Cerebellar nuclear complex (tissue), 1 donor: ENCODE measurements at places on chromosomes 2 and 18.
A peak's percentile ranks its signal among the peaks of the same experiment; 100 is the strongest.

DNA sequence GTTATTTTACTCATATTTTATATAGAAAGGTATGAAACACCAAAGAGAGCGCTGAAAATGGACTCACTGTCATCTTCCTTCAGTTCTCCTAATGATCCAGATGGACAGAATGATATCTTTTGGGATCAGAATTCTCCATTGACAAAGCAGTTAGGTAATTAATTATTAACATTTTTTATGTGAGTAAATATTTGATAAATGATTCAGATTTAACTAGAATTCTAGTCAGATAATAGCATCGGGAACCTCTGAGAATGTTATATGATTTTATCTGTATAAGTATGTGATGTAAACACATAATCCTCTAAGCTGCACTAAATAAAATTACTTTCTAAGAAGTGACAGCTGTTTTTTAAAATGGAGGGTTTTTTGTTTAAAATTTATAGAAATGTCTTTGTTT is 2.0 kb downstream of the ETAA1 start:
- DNase-seq = no peak

GRCh38 chr2:237513693-237514092 is 26.6 kb downstream of the MLPH start:
- DNase-seq = no peak

DNA sequence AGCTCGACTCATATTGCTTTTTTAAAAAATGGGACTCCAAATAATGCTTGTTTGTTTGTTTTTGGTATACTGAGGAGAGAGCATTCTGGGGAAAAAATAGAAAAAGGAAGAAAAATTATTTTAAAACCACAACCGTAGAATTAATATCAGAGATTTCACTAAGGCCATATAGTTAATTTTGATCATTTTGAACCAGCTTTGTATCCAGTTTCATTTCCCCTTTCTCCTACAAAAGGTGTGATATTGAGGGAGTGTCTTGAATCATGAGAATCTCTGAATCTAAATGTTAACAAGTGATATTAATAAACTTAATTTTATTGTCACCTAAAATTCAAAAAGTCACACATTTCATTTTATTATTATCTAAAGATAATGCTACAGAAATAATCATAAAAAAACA is 198.5 kb upstream of the GALNT5 start:
- DNase-seq = no peak

DNA sequence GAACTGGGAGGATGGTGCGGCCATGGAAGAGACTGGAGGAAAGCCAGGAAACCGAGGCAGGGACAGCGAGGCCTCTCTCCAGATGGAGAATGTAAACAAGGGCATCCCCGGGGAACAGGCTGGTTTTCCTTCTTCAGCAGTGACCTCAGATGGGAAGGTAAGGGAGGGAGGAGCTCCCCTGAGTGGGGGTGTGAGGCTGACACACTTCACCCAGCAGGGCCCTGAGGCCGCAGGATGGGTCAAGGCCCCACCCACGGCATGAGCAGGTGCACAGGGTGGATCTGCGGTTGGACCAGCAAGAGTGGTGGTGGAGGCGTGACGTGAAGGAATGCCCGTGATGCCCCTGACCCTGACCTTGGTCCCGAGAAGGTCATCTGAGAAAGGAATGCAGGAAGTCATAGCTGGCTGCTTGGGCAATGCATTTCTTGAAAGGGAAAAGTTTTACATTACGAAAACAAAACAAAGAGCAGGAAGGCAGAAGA is 48.1 kb downstream of the ADCY3 start:
- peak; percentile 24 for DNase-seq

DNA sequence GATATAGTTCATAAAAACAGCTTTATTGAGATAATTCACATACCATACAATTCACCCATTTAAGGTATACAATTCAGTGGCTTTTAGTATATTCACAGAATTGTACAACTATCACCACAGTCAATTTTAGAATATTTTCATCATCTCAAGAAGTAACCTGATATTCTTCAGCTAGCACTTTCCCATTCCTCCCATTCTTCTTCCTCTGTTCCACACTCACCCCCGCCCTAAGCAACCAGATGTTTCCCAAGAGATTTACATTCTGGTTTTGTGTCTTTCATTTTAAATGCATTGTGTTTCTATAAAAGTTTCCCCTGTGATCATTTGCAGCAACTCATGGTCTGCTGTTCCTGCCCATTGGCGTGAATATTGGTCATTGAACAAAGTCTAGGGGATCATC is 5.4 kb downstream of the GPN1 start:
- no peak for DNase-seq

GRCh38 chr18:67266246-67267237 is 250.0 kb downstream of the DSEL start:
- no peak for DNase-seq

- no peak for DNase-seq
Observed at GRCh38 chr2:37916512-37917082, 8.5 kb upstream of the RMDN2 start.

DNA sequence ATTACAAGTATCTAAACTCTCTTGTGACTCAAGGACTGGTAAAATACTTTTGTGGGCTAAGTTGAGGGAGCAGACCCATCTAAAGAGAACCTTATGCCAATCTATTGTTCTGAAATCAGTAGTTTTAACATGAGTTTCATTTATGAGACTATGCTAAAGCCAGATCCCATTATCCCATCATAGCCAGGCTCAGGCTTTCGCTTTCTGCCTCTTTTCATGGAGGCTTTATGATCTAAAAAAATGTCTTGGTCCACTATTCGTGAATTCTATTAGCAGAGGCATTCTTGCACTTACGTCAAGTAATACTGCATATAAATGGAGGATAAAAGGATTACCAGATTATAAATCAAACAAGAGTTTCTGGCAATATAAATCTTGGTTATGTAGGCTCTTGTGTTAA is 1636.9 kb upstream of the ACVR2A start:
- no peak for DNase-seq

GRCh38 chr2:222982010-222982908 is 69.7 kb upstream of the KCNE4 start:
- no peak for DNase-seq

GRCh38 chr2:46385786-46386577 is 88.8 kb downstream of the EPAS1 start:
- DNase-seq = no peak

GRCh38 chr2:28094739-28095138 is 204.2 kb downstream of the BABAM2 start:
- no peak for DNase-seq

DNA sequence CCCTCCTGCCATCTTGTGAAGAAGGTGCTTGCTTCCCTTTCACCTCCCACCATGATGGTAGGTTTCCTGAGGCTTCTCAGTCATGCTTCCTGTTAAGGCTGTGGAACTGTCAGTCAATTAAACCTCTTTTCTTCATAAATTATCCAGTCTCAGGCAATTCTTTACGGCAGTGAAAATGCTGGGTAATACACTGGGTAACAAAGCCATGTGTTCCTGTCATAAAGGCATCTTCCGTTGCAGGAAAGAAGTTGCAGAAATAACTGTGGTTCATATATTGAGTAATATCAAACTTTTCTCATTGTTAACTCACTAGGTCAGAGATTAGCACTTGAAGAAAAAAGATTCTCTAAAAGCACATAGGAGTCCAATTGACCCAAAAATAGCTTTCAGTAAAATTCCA is 163.9 kb upstream of the HNMT start:
- DNase-seq = no peak
